GM06990 (cell line): ENCODE measurements at places on chromosomes 13 and 19.

DNA sequence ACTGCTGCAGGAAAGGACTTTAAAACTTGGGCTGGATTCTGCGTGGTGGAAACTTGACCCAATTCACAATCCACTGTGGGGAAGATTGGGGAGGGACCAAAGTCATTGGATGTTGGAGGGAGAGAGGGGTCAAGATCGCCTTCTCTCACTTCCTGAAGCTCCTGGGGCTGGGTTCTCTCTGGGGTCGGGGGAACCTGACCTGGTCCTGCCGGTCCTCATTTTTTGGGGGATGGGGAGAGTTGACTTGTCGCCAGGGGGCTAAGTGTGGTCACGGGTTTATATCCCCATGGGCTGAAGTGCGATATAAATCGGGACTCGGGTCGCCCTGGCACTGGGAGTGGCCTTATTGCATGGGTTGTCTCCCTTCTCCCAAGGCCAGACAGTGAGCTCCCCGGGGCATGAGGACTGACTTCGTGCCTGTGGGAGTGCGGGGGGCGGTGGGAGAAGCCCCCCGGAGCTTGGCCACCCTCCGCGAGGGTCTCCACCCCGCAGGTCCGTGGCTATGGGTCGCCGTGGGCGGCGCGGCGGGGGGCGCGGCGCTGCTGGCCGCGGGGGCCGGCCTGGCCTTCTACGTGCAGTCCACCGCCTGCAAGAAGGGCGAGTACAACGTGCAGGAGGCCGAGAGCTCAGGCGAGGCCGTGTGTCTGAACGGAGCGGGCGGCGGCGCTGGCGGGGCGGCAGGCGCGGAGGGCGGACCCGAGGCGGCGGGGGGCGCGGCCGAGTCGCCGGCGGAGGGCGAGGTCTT lies 6.3 kb downstream of the ICAM5 start:
- DNase-seq = no peak

GRCh38 chr19:41799444-41800000 lies 3.1 kb downstream of the CEACAM3 start:
- DNase-seq = no peak

GRCh38 chr13:29479716-29480492 lies 115.6 kb downstream of the SLC7A1 start:
- no peak for DNase-seq

DNA sequence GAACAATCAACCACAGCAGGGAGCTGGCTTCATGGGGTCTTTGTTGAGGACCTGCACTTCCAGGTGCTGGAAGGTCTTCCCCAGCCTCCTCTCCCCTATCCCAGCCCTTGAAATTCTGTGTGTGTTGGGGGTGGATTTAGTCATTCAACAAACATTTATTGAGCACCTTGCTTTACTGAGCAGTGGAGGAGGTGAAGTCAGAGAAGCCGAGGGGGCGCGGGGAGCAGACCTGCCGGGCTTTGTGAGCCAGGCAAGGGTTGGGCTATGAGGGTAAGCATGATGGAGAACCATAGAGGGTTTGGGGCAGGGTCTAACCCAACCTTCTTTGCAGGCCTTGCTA lies 3.5 kb upstream of the C19orf85 start:
- no peak for DNase-seq

GRCh38 chr19:21586311-21587116 lies 81.1 kb downstream of the ZNF429 start:
- DNase-seq = no peak

GRCh38 chr13:75628801-75629200 lies 7.3 kb upstream of the LMO7 start:
- DNase-seq = no peak

DNA sequence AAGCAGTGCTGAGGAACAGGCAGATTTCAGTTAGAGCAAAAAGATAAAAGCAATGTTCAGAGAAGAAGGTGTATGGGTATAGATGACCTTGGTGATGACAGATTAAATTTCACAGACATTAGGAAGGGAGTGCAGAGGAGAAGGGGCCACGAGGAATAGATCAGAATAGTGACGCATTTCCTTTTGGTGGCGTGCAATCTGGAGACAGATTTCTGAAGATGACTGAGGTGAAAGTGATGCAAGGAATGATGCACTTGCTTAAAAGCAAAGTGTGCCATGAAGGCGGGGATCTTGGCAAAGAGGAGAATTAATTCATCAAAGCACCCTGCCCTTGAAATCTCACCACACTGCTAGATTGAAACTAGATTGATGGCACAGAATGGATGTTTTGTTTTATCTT lies 202.4 kb downstream of the ITGBL1 start:
- DNase-seq = no peak

DNA sequence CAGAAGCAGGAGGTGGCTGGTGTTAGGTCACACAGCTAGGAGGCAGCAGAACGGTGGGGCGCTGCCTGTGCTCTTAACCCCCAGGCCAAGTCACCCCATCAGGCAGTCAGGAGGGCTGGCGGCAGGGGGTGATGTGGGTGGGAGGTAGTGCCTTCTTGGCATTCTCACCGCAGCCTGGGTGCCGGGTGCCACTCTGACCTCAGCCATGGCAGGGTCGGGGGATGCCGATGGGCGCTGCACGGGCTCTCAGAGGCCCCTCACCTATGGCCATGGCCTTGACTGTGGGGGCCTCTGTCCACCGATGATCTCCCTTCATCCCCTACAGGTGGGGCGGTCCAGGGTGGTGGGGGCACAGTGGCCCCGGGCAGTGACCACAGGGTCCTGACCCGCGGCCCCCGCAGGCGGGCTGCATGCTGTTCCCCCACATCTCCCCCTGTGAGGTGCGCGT lies 5.6 kb downstream of the PTOV1 start:
- no peak for DNase-seq

GRCh38 chr19:2251106-2252054 lies 2.3 kb downstream of the AMH start:
- no peak for DNase-seq

GRCh38 chr19:45406226-45407090 lies at the start of gene POLR1G:
Gene POLR1G, plus strand, starts transcription at chr19:45406644. Its CDS starts 53 bp downstream, at chr19:45406697.
- peak; percentile 90 for DNase-seq

- no peak for DNase-seq
Measured at GRCh38 chr19:46880431-46880830, 19.6 kb downstream of the ARHGAP35 start.

DNA sequence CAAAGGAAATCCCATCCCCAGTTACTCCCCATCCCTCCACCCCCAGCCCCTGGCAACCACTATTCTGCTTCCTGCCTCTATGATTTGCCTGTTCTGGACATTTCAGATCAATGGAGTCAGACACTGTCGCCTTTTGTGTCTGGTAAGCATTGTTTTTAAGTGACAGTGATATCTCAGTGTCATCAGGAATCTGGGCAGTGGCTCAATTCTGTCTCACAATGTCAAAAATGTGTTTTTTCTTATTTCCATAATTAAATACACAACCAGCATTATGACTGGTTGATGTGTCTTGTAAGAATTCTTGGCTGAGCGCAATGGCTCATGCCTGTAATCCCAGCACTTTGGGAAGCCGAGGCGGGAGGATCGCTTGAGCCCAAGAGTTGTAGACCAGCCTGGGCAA lies 20.2 kb upstream of the PGLS start:
- DNase-seq = no peak

DNA sequence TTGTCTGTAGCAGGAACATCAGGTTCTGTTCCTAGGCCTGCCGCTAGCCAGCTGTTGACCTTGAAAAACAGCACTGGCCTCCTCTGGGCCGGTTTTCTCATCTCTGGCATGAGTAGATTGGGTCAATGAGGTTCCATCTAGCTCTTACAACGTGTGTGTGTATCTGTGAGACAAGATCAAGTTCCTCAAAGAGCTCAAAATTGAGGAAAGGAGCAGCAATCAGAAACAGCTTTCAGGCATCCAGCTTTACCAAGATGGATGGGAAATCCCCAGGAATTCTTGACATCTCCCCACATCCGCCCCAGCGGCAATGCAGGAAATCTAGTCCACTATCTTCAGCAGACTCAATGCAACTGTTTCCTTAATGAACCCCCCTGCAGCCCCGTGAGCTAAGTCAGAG lies 4.9 kb downstream of the FLT1 start:
- no peak for DNase-seq

GRCh38 chr19:16595097-16595496 lies 22.9 kb upstream of the SLC35E1 start:
- DNase-seq = no peak

DNA sequence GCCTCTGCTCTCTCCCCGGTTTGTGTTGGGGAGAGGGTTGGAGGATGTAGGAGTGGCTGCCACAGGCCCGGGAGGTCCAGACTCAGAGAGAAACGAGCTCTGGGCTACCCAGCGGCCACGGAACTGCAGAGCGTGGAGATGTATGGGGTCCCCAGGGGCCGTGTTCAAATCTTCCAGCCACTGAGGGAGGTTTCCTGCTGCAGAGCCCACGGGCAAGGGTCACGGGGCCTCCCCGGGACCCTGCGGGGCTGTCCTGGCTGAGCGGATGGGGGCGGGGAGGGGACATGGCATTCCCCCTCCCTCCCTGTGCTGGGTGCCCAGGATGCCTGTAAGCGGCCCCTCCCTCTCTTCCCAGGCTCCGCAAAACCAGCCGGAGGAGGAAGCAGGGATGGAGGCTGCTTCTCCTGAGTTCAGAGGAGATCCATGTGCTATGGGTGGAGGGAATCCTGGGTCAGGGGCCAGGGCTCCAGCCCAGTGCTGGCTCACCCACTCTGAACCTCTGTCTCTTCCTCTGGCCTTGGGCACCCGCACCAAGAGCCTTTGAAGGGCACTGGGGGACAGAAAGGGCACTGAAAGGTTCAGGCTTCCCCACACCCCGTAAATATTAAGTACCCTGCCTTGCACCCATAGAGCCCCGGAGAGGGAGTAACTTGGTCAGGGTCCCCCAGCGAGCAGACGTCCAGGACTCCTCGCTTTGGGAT lies 22.6 kb downstream of the SMIM24 start:
- DNase-seq = no peak

DNA sequence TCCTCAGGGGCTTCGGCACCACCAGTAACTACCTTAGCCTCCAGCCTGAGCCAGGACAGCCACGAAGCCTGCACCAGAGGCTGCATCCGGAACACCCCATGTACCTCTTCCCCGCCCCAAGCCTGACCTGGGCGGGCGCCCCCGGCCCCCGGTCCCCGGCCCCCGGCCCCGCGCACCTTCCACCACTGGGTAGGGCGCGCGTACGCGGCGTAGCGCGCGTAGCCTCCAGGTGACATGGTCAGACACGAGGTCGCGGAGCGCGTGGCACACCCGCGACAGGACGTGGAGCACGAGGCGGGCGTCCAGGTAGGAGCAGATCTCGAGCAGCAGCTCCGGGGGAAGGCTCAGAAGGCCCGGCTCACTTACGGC lies 450 bp downstream of the FBXW9 start:
- no peak for DNase-seq

- no peak for DNase-seq
Measured at GRCh38 chr13:84609716-84610115, 727.4 kb upstream of the SLITRK1 start.

DNA sequence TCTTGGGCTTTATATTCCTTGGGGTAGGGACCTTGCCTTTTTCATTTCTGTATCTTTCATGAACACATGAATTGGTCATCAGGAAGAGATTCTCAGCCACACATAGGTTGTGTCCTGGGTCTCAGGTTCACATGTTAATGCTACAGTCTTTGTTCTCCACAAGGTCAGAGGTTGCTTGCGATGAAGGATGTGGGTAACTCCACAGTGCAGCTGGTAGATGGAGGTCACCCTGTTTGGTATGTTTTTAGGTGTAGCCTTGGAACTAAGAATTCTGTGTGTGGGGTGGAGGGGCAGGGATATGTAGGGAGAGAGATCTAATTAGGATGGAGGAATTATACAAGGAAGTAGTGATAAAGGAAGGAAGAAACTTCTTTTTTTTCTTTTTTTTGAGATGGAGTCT lies 23.2 kb downstream of the CEACAM1 start:
- DNase-seq = no peak

GRCh38 chr13:70844391-70845108 lies 736.3 kb upstream of the KLHL1 start:
- no peak for DNase-seq

GRCh38 chr19:38917921-38918491 lies 6.0 kb upstream of the CCER2 start:
- no peak for DNase-seq

DNA sequence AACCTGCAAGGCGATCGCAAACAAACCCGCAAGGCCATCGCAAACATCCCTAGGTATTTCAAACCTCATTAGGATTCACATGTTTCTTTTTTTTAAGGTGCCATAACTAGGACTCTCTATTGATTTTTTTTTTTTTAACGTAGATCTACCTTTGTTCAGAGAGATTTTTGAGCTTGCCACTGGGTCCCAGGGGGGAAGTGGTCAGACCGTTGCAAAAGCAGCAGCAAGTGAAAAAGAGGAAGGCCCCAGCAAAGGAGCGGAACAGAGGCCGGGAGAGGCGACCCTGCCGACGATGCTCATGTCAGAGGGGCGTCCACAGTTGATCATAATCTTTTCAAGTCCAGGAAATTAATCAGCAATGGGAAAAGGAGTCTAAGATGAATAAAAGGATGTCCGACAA lies 32.7 kb upstream of the FLT1 start:
- DNase-seq = no peak

DNA sequence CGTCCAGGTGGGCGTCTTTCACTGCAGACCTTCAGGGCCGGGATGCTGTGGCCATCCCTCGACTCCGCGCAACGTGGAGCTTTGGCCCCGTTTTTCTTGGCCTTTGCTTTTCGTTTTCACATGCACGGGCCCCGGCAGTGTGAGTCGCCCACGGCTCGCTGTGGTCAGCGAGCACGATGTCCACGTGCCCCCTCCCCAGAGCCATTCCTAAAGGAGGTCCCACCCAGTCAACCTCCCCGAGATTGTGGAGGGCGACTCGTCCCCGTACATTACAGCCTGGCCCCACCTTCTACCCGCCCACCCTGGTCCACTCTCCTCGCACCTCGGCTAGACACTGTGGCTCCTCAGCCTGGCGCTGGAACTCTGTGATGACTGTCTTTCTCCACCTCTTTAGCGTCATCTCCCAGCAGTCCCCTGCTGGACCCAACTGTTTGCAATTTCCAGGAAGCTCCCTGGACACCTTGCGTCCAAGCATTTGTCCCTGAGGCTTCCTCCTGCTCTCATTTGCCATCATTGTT lies 405 bp downstream of the ZNF446 start:
- no peak for DNase-seq

DNA sequence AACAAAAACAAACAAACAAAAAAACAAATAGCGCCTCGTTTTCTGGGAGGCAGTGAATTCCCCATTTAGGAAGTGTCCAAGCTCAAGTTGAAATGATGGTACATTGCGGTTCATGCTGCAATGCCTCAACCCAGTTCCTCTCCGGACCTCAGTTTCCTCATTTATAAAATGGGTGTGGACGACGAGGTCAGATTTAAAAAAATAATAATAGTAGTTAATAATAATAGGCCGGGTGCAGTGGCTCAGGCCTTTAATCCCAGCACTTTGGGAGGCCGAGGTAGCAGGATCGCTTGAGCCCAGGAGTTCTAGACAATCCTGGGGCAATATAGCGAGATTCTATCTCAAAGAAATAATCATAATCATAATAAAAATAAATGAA lies 15.5 kb upstream of the ERCC1 start:
- DNase-seq = no peak

DNA sequence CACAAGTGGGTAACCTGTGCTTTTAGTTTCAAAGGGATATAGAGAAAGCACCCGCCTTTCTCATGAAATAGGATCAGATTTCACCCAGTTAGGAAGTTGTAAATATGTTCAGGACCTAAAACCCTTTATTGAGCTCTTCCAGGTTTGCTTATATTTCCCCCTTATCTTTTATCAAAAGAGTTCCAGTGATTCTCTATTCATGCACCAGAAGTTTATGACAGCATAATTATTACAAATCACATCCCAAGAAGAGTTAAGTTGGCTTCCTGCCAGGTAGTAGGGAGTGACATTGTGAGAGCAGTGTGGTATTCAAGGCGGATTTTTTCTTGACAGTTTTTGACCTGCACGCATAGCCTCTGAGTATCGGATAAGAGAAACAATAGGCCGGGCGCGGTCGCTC lies 190.3 kb downstream of the STK24 start:
- no peak for DNase-seq

- DNase-seq = no peak
Measured at GRCh38 chr13:59684105-59684504, 479.6 kb downstream of the DIAPH3 start.
